ENCODE measurements at places on chromosomes 7 and 10.

- peak; percentile 87 for ATAC-seq
Observed at GRCh38 chr7:134789967-134790685, 10.7 kb downstream of the CALD1 start.

DNA sequence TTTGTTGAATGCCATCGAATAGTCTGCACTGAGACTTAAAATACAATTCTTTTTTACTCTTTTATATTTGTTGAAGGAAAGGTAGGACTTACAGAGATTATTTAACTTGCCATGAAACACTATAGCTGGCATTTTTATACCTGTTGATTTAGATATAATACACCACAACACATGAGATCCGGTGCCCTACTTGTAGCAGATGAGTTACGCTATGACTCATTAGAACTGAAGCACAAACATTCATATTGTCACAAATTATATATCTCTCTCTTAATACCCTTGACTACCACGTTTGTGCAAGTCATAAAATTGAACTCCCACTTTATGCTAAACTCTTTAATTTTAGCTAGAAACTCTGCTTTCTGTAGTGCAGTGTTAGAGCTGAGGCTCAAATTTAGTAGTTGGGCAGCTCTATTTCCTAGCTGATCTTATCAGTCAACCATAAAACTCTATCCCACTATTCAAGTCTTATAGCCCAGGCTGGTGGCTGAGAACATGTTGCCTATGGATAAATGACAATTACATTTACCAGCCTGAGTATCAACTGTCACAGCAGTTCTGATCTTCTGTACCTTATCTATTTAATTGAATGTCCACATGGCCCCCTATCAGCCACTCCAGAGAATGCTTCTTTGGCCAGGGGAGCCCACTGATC lies 137.4 kb upstream of the SEMA3D start:
- no peak for ATAC-seq

DNA sequence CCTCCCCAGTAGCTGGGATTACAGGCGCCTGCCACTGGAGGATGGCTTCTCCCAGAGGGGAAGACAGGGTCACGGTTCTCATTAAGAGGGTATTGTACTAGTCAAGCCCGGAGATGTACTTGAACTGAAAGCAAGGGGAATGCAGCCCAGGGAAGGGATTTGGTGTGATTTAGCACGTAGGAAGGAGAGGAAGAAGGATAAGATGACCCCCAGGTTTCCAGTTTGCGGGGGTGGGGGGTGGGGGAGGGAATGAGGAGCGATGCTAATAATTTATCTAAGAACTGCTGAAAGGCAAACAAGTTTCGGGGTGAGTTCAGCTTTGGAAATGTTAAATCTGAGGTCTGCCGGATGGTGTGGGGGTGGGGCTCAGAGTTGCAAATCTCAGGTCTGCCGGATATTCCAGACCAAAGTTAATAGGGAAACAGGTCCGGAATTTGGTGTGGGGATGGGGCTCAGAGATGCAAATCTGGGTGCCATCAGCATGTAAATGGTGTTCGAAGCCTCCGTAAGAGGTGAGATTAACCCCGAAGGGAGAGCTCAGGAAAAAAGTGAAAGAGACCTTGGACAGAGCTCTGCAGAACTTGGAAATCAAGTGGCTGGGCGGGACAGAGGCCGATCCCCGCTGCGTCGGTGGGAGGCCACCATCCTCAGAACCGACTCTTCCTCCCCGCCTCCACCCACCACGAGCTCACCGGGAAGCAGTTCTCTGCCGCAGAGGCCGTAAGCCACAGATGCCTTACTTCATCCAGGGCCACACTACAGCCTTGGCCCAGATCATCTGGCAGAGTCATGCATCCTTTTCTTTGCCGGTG lies 1.6 kb upstream of the SEPHS1 start:
- ATAC-seq, result peak; percentile 28

DNA sequence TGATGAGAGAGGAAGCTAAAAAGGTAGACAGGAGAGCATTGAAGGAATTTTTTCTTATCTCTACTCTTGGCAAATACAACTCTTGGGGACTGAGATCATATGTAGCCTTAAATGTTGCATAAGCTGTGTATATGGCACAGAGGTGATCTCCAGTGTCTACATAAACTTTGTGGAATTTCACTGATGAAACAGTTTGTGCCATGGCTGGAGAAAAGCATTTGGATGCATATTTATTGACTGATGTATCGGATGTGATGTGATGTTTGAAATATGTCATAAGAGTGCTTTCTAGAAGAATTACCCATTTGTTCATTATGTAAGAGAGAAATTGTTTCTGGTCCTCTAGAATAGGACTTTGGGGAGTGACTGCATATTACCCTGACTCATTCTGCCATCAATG lies 244.9 kb upstream of the LRRTM3 start:
- ATAC-seq, result no peak

DNA sequence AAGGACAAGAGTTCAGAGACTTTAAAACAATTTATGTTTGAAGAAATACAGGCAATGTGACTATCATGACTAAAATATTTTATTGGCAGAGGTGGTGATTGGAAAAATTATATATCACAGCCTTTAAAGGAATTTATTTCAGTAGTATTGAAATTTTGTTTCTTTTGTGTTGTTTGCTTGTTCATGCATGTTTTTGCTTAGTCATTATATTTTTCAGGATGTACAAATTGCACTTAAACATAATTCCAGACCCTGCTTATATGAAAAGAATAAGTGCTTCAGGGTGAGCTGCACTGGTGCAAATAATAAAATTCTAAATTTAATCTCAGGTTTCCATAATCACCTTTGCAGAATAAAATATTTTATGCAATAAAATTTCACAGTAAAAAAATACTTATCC lies 283.3 kb downstream of the PPP1R3A start:
- no peak for ATAC-seq

- ATAC-seq, result no peak
Observed at GRCh38 chr7:55527307-55527706, 45.0 kb downstream of the VOPP1 start.

DNA sequence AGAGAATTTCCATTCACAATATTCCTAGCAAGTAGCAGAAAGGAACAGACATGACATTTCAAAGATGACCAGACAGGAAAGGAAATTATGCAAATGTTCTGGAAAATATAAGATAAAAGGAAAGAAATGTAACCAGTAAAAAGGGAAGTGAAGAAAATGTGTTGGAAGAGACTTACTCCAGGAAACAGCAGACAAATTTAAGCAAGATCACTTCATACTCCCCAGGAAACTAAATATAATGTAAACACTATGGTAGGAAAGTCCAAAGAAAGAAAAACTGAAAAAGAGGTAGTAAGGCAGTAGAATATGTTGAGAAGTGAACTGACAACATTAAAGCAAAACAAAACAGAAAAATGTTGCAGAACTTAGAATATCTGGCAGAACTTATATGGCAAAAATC lies 6.4 kb upstream of the ST8SIA6 start:
- ATAC-seq, result no peak

DNA sequence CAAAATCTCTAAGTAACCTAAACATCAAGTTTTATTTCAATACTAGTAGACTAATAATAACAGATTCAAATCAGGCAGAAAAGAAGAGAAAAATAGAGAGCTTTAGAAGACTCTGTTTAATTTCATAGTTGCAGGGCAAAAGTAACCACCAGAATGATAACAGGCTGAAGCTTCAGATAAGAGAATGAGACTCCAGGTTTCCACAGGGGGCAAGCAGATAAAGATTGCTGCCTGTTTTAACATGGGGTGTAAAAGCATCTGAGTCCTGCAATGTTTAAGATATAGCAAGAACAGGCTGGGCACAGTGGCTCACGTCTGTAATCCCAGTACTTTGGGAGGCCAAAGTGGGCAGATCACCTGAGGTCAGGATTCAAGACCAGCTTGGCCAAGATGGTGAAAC lies 11.0 kb downstream of the CROT start:
- no peak for ATAC-seq

- ATAC-seq, result no peak
Observed at GRCh38 chr10:95394161-95394880, 103.5 kb upstream of the PDLIM1 start.

GRCh38 chr10:130362308-130362761 lies 226.1 kb downstream of the GLRX3 start:
- no peak for ATAC-seq

DNA sequence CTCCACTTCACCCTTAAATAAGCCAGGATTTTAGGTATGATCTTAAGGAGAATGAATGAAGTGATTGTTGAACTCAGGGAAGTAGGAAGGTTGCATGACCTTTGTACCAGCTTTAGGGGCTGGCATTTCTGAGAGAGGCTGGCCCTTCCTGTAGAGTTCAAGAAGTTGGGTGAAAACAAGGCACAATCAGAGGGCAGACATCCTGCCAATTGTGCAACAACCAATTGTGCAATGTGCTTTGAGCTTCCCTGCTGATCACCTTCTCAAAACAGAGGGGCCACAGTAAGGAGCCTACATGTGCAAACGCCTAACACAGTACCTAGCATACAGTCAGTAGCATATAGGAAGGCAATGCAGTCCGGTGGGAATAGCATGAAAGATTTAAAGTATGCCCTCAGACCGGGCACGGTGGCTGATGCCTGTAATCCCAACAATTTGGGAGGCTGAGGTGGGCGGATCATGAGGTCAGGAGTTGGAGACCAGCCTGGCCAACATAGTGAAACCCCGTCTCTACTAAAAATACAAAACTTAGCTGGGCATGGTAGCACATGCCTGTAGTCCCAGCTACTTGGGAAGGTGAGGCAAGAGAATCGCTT lies 5.4 kb downstream of the CPVL start:
- ATAC-seq, result peak; percentile 34

- no peak for ATAC-seq
Observed at GRCh38 chr7:101367676-101368075, 5.0 kb downstream of the COL26A1 start.

- ATAC-seq, result no peak
Observed at GRCh38 chr7:158030071-158030470, 557.6 kb downstream of the PTPRN2 start.

DNA sequence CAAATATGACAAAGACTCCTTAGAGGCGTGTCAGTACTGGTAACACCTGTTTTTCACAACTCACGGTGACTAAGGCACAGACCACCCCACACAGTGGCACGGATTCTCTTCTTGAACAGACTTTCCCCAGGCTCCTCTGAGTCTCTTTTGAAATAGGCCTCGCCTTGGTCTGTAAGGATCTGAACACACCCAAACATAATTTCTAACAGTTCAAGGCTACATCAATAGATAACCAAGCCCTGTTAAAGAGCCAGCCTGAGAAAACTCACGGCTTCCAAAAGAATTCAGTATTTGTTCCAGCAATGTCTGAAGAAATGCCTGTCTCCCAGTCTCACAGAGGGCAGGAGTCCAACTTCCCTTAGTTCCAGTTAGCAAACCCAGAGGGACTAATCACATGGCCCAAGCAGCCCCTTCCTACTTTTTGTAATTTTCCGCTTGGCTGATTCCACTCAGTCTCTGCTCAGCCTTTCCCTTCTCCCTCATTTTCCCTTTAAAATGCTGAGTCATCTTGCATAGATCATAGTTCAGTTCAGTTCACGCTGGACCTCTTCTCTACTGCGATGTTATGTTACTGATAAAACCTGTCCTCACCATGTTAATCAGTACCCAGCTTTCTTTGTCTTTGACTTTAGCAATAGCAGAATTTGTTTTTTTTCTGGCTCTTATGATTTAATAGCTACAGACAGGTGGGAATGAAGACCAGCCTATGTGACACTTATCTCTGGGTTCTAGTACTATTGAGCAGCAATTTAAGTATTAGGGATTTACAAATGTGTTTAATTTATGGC lies 22.6 kb upstream of the AKR1C3 start:
- ATAC-seq, result peak; percentile 96

DNA sequence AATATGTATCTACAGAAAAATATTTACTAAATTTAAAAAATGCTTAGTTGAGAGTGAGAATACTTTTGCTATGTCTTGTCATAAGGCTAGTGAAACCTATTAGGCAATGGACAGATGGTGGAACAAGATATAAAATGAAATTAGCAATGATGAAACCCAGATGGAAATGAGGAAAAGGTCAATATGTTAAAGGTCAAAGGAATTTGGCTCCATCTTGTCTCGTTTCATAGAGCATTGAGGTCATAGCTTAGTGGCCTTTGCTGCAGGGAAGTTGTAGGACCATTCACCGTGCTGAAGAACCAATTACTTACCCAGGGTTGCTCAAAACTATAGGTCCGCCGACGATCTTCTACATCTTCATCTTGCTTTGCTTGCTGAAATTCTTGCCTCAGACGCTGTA lies 683.9 kb downstream of the PARD3 start:
- no peak for ATAC-seq

- ATAC-seq, result no peak
Observed at GRCh38 chr7:17101207-17101696, 197.2 kb upstream of the AHR start.

- ATAC-seq, result no peak
Observed at GRCh38 chr7:126843336-126843735, 409.4 kb downstream of the GRM8 start.

DNA sequence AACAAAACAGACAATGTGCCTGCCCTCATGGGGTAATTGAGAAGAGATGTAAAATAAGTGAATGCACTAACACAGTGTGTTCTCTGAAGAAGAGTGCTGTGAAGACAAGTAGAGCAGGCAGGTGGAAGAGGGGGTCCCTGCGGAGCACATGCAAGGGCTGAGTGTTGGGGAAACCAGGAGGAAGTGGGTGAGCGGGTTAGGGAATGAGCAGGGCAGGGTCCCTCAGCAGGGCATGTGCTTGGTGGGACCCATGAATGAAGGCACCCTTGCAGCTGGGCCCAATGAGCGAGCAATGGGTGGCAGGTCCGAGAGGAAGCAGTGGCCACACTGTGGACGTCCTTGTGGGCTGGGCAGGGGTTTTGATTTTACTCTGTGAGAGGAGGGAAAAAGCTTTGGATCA lies 376.6 kb upstream of the COBL start:
- ATAC-seq, result no peak

DNA sequence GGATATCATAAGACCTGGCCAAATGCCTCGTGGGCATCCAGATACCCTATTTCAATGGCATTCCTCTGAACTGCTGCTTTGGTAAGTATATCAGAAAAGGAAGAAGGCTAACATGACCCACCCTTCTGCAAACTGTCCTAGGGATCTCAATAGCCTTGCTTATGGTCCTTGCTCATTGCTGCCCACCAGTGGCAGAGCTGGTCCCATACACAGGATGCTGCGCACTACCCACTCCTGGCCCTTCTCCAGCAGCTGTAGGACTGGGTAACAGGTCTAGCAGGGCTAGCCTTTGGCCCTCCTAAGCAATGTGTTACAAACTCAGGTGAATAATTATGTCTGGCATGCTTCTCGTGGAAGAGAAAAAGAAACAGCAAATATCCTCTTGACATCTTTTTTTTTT lies 72.5 kb downstream of the C10orf90 start:
- ATAC-seq, result no peak

GRCh38 chr10:1662438-1663025 lies 74.8 kb downstream of the ADARB2 start:
- no peak for ATAC-seq

DNA sequence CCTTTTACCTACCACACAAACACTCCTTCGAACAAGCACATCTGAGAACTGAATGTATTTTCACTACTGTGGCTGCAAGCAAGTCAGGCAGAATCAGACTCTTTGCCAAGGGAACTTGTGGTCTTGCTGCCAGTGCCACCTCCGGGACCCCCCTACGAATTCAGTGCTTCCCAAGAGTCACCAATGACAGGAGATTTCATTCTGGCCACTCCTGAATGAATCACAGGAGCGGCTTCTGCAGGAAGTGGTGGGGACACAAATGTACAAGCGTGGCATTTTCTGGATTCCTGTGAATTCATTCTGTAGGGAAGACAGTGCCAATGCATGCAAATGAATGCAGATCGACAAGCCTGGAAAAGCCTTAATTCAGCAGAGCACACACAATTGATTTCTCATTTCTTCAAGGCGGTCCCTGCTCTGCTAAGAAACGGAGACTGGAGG lies 161.2 kb downstream of the CAMK1D start:
- ATAC-seq, result no peak

- no peak for ATAC-seq
Observed at GRCh38 chr10:87500646-87501048, 4.0 kb upstream of the MINPP1 start.

- peak; percentile 58 for ATAC-seq
Observed at GRCh38 chr7:33072471-33072870, 9.9 kb upstream of the NT5C3A start.
